T47D (cell line): ENCODE measurements at places on chromosomes 2 and 18.
A peak's percentile ranks its signal among the peaks of the same experiment; 100 is the strongest.

DNA sequence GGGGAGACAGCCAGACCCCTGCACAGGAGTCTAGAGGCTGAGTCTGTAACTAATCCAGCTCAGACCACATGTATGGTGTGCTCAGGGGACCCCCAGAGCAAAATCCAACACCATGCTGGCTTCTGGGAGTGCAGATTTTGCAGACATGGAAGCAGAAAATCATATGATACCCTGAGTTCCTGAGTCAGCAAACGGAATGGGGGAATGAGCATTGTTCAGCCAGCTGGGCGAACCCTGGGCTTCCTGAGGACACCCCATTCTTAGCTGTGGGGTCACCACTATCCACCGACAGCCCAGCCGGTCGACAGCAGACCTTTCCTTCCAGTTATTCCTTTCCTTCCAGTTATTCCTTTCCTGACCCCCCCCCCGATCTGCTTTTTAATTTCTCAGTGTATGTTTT, 322.9 kb downstream of the GBX2 start:
- no peak for DNase-seq

DNA sequence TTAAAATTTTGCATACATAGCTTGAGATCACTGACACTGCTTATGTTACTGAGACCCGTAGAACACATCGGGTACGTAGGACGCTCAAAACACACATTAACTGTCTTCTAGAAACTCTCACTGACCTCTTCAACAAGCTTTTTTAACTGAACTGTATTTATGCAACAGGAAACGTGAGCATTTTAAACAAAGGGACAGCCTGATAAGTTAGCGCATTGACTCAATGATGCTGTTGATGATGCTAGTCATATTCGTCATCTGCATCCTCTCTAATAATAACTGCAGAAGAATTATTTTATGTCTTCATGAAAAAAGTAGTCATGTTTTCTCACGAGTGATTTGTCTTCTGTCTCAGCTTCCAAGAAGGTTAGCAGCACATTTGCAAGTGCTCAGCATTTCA, 824.0 kb downstream of the DCDC2C start:
- DNase-seq, result no peak

GRCh38 chr2:10269291-10269690, 33.4 kb upstream of the HPCAL1 start:
- DNase-seq, result no peak

- DNase-seq, result no peak
These were observed 162.3 kb upstream of the NXPH2 start for GRCh38 chr2:138942466-138942865.

DNA sequence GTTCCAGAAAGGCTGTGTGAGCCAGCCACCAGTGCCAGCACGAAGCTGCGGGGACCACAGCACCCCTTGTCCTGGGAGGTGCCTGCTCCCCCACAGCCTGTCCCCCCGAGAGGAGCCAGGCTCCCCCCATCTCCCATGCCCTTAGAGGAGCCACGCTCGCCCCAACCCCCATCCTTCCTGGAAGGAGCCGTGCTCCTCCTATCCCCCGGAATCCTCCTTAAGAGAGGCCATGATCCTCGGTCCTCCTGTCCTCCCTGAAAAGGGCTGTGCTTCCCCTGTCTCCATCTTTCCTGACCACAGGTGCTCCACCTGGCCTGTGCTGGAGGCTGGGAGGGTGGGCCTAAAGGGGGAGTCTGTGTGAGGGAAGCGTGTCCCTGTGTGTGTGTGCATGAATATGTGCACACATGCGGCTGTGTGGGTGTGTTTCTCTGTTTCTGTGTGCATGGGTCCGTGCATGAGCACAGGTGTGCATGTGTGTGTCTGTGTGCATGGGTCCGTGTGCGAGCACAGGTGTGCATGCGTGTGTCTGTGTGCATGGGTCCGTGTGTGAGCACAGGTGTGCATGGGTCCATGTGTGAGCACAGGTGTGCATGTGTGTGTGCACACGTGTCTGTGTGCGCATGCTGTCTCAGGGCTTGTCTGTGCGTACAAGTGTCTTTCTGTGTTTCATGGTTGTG, 80.3 kb downstream of the RTP5 start:
- DNase-seq, result no peak

DNA sequence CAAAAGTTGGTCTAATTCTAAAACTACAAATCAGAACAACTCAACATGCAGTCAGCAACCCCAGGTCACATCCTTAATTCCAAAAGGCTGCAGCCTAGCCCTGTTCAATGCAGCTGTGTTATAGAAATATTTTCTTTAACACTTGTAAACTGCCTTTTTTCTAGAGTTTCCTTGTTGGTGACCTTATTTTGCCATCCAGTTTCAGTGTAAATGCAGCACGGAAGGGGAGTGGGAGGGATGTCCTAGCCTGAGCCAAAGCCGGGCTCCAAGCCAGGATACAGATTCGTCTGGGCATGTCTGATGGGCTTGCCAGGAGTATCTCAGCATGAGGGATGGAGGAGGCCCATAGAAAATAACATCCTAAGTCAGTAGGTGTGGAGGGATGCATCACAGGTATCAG, 17.7 kb upstream of the SP3 start:
- no peak for DNase-seq

DNA sequence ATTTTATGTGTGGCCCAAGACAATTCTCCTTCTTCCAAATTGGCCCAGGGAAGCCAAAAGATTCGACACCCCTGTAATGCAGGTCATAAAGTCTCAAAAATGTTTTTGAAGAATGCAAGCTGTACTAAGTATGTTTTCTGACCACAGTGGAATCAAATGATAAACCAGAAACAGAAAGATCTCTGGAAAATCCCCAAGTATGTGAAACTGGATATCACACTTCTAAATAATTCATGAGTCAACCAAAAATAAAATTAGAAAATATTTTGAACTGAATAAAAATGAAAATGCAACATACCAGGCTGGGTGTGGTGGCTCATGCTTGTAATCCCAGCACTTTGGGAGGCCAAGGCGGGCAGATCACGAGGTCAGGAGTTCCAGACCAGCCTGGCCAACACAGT, 34.1 kb upstream of the UBE2F start:
- no peak for DNase-seq

- DNase-seq, result no peak
These were observed 84.8 kb upstream of the ITGA6 start for GRCh38 chr2:172342611-172343010.

DNA sequence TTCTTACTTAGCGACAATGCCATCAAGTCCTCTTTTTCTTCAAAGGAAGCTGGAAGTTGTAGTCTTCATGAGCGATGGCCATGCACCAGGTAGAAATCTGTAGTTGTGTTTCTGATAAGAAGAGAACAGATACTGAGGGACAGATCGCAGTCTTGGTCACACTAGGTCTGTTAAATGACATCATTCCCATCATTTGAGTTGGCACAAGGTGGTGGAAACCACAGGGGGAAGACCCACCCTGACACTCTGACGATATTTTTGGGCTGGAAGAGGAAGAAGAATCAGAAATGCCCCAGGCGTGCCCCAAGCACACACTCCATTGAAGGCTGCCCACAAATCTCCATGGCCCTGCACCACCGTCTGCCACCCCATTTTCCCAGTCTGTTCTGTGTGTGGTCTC, 89.0 kb upstream of the BOD1L2 start:
- DNase-seq, result no peak

DNA sequence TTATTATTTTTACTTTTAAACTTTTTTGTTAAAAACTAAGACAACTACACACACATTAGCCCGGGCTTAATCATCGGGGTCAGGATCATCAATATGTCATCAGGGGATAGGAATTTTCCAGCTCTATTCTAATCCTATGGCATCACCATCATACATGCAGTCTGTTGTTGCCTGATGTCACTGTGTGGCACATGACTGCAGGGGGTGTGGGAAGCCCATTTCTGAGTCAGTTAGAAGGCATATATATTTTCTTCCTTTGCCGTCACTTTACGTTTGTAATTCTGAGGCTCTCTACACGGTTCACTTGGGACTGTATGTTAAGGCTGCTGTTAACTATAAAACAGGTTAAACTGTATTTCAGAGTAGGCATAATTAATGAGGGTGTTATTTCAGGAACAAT, 144.4 kb upstream of the ITGA6 start:
- no peak for DNase-seq

- no peak for DNase-seq
These were observed 22.8 kb downstream of the EHD3 start for GRCh38 chr2:31256611-31257382.

GRCh38 chr2:88691339-88692183, at the start of gene RPIA:
RPIA (plus strand) TSS chr2:88691673; CDS start chr2:88691699, 26 bp downstream.
- peak; percentile 82 for DNase-seq

DNA sequence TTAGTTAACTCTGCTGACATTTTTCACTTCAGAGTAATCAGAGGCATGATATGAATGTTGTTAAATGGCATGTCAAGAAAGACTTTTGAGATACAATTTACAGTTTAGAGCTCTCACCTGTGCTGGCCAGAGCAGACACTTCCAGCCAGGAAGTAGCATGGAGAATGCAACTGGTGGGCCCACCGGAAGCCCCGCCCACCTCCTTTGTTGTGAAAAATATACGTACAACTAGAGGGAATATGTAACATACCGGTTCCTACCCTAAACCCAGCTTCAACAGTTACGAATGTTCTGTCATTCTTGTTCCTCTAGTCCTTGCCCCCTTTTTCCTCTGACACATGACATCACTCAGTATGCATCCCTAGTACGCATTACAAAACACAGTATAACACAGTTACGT, 70.2 kb upstream of the ITM2C start:
- DNase-seq, result no peak

DNA sequence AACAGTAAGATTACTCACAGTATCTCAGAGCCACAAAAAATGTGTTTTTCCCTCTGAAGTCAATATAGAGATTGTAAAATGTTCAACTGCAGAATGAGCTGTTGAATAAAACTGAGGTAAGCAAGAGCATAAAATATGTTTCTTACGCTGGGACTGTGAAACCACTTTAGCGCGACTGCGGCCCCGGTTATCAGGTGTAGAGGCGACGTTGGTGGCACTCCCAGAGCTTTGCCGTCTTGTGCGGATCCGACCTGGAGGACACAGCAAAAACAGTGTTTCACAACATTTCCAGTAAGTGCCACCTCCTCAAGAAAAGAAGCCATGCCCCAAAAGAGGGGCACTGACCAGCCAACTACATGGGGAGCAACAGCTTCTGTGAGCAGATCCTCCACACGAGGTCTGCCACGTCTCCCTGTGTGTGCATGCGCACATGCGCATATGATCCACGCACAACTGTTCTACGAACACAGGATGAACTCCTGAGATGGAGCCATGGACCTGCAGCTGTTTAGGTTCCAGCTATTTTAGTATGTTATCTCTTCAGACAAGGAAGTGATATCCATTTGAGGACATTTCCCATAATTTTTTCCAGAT, 100.7 kb upstream of the RNU4ATAC start:
- no peak for DNase-seq

DNA sequence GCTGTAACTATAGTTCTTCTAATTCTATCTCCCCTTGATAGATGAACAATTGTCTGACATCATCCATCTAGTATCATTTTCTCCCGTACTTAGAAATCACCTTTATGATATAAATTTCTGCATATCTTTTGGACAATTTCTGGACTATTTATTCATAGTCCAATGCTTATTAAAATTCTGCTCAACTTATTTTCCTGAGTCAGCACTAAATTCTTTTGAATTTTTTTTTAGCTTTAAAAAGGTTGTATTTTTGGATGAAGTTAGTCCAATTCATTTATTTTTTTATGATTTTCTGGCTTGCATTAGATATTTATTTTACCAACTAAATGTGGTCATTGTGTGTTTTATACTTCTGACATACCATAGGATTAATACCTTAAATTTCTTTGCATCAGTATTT, 538.5 kb upstream of the DCC start:
- no peak for DNase-seq

DNA sequence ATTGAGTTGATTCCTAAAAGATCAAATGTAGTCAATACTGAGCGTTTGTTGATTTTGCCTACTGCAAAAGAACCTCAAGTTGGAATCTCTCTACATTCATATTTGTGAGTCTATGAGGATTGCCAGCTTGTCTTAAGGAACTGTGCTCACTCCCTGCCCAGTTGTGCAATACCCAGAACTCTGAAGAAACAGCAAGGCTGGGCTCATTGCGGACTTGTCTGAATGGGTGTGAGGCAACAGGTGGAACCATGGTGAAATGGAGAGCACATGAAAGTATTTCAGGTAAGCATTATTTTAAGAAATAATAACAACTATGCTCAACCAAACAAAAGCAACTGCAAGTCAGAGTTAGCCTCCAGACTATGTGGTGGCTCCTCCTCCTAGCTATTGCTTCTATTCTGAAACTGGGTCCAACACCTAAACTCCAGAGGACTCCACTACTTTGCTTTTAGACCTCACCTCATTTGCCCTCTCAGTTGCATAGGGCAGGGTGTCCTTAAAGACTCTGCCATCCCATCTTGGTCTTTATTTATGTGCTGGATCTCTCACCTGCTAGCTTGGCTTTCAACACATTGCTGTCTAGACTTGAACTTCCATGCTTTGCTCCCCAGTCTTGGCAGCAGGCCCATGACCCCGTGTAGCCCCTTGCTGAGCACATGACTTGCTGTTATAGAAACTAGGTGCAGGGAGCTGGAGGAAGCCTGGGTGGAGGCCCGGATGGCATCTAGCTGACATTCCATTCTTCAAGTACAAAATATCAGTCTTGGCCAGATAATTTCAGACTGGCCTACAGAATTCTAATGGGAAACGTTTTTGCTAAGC, 94.8 kb upstream of the ARL5A start:
- DNase-seq, result no peak

- no peak for DNase-seq
These were observed 34.2 kb downstream of the ABCA12 start for GRCh38 chr2:215104226-215104625.

GRCh38 chr2:225768741-225769140, 369.2 kb downstream of the NYAP2 start:
- DNase-seq, result no peak

GRCh38 chr18:45373286-45373880, 241.9 kb upstream of the SLC14A2 start:
- DNase-seq, result no peak

DNA sequence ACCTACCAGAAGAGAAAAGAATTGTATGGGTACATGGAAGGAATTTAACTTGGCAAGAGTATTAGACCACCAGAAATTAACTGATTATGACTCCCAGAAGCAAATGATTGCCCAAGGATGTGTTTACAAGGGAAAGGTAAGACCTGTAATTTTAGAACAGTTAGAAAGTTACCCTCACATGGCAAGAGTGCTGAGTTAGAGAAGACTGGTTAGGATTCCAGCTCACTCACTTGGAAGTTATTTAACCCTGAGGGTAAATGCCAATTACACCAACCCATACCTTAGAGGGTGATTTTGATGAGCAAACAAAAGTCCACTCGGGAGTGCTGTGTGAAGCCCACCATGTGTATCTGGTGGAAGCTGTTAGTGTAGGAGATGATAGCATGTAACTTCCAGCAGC, 170.2 kb downstream of the TPGS2 start:
- DNase-seq, result no peak

GRCh38 chr2:176124110-176124946, 1.8 kb downstream of the HOXD9 start:
- DNase-seq, result no peak

GRCh38 chr2:127639111-127639474, 6.9 kb upstream of the GPR17 start:
- DNase-seq, result no peak

DNA sequence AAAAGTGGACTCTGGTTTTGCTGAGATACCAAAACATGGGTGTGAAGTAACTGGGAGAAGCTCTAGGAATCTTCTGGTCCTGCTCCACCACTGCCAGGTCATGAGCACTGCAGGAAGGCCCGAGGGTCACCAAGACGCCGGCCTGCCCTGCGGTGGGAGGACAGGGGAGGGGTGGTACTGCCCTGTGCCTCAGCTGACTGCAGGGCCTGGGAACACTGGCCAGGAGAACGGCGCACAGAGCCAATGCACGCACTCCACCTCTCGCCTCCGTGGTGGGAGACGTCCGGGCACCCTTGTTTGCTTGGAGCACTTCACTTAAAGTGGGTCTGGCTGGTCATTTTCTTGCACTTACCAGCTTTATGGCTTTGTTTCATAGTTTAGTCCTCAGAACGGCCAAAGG, 153.4 kb downstream of the SH3RF3 start:
- DNase-seq, result no peak
